Activated CD8-positive, alpha-beta T cell treated with anti-CD3 and anti-CD28 coated beads for 36 hours (primary cell): ENCODE measurements at places on chromosomes 11 and 22.

DNA sequence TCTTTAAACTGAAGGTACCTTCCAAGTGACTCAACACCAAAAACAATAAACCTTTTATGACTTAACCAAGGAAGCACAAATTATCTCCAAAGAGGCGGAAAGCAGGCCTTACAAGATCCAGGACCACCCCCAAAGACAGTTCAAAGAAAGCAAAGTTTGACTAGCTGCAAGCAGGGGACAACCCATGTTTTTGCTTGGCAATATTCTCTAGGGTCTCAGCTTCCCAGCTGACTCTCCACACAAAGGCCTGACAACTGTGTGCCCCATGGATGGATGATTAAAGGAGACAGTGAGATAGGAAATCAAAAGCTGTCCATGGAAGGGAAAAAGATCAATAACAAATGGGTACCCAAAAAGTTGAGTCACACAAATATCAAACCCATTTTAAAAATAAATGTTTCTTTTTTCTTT is 232.2 kb downstream of the DDX10 start:
- no peak for DNase-seq

- DNase-seq, result no peak
Measured at GRCh38 chr22:50569041-50569459, 6.3 kb upstream of the SYCE3 start.

DNA sequence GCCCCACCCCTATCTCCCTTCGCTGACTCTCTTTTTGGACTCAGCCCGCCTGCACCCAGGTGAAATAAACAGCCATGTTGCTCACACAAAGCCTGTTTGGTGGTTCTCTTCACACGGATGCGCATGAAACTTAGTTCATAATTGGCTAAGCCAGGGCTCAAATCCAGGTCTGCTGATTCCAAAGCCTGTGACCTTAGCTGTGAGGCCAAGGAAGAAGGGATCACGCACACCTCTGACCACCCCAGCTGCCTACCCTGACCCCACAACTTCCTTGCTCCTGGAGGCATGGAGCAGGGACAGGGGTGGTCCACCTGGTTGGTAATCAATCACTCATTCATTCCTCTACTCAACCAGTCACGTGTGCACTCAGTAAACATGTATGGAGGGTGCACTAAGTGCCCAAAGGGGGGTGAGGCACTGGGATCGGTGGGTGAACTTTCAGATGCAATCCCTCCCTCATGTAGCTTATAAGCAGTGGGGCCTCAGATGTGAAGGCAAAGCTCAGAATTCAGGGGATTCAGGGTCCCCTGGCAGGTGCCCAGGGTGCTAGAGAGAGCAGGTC is 10.3 kb downstream of the FXYD2 start:
- no peak for DNase-seq

DNA sequence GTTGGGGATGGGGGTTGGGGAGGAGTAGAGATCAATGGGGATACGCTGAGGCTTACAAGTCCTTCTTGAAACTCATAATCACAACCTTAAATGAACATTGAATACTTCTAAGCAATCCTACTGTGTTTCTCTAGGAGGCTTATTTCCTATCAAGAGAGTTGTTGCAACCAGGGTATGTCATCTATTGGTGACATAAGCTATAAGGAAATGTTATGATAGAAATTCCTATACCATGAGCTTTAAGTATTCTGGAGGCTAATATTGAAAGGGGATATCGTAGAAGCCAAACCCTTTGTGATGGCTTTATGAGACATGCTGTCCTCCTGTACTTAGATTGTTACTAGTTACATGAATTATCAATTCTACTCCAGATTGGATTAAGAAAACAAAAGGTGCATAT is 72.9 kb downstream of the DKK3 start:
- no peak for DNase-seq

- no peak for DNase-seq
Measured at GRCh38 chr11:27353593-27354358, 9.2 kb downstream of the CCDC34 start.

DNA sequence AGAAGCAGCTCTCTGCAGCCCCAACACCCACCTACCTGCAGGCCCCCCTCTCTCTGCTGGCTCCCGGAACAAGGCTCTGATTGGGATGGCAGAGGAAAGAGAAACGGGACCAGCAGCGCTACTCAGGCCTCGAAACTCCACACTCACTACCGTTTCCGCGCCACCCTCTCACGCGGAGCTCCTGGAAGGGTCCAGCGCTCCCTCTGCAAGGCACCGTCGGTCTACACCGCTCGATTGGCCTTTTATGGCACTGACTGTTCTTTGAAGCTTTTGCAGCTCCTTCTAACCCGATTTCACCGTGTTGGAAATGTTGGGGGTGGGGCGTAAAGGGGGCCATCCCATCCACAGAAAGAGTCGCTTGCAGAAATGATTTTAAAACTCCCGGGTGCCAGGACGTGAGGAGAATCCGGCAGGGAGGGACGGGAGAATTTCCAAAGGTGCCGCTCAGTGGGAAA is 323 bp upstream of the PANX1 start:
- DNase-seq, result no peak

DNA sequence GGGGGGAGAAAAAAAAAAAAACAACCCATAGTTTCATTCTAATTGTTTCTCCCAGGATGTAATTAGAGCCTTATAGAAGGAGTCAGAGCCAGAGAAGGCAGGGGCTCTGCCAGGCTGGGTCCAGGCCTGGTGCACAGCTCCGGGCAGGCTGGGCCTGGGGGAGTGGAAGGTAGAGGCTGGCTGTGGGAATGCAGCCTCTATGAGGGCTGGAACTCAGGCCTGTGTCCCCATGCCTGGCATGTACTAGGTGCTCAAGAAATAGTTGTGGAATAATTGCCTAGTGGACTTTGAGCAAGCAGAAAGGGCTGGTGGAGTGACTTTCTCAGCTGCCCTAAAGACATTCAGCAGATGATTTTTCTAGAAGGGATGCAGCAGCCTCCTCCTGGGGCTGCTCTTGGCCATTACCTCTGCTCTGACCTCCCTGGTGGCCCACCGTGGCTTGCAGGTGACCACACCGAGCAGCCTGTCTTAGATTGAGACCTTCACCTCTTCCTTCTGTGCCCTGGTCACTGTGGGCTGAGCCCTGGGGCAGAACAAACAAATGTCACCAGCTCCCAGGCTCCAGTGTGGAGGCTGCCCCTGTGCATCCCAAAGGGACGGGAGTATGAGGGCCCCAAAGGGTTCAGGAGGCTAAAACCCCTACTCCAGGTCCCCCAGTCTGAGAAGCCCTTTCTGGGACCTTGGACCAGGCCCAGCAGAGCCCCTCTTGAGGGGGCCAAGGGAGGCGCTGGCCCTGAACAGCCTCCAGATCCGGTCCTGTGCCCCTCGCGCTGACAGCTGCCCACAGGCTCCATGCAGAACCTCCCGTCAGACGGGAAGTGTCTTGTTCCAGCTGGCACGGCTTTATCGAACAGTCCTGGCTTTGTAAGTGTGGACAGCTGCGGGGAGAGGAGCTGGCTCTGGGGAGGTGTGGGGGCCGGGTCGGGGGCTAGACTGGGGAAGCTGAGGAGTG is 18.8 kb downstream of the MYEOV start:
- DNase-seq, result no peak

DNA sequence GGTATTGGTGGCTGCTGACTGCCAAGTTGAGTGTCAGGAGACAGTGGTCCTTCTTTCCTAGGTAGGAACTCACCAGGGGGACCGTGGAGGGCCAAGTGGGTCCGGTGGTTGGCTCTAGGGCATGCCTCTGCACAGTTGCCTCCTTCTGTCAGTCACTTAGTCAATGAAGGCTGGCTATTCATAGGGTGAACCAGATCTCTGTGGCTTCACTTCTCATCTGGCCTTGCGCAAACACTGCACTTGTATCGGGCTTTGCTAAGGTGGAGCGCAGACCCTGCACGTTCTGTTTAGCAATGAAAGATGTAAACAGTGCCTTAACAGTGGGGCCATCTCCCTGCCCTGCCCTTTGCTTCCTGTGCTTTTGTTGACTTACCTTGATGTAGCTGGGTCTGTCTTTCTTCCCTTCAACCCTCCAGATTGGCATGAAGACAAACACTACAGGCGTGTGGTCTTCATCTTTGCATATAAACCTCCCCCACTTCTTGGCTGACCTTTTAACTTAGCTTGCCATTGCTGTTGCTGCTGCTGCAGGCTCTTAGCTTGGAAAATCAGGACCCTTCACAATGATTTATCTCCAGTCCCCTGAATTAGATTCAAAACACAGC is 6.7 kb upstream of the SORL1-AS1 start:
- peak; percentile 35 for DNase-seq

- peak; percentile 8 for DNase-seq
Measured at GRCh38 chr22:42473484-42474193, 41.4 kb upstream of the NFAM1 start.

DNA sequence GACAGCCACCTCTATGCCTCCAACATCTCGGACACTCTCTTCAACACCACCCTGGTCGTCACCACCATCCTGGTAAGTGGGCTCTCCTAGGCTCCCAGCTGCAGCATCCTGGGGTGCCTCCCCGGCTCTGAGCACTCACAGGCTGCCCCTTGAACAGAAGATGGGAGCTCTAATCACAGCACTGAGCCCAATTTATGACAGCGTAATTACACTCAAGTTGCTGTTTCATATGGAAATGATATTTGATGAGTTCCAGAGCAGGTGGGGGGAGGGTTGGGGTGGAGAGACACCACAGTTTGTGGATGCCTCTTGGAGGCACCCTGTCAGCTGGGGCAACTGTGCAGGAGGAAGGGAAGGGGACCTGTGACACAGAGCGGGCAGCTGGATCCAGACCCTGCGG is 125.3 kb upstream of the TBCEL start:
- no peak for DNase-seq

- DNase-seq, result no peak
Measured at GRCh38 chr11:128152796-128153696, 434.3 kb downstream of the ETS1 start.

GRCh38 chr11:67373648-67374570 is 511 bp upstream of the CLCF1 start:
- DNase-seq, result peak; percentile 78

GRCh38 chr22:45949891-45950290 is 27.1 kb downstream of the WNT7B start:
- no peak for DNase-seq

DNA sequence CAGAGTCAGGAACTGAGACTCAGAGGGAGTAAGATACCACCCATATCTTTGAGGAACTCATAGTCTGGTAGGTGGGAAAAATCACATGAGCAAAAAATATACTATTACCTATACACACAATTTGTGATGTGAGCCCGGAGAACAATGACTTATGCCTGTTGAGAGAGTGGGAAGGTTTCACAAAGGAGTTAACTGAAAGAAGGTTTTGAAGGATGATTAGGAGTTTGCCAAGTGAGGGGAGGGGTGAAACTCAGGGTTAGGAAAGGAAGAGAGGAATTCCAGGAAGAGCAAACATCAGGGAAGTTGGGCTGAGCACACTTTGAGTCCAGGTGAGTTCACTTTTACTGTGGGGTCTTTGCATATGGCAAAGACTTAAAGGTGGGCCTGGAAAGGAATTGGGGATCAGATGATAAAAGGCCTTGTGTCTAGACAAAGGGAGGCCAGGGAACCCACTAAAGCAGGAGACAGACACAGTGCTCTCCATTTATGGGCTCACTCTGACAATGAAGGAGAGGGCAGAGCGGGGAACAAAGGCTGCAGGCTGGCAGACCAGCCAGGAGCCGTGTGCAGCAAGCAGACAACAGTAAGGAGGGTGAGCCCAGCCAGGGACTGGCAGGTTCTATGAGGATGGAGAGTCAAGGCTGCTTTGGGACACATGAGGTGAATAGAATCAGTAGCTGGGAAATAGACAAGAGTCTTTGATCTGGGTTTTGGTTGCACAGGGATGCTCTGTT is 33.1 kb downstream of the TSPAN18 start:
- no peak for DNase-seq

DNA sequence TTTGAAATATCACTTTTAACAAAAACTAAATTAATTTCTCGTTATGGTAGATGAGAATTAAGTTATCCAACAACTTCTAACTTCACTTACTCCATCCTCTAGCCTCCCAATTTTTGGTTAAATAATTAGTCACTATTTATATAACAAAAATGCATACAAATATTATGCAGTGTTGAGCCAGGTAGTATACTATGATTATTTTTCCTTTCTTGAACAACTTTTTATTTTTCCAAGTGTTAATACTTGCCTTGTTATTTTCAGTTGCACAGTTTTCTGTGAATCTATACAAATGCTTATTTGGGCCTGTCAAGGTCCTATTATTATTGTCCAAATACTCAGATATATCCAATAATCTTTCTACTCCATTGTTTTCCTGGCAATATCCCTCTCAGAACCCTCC is 19.9 kb upstream of the CCDC83 start:
- no peak for DNase-seq

DNA sequence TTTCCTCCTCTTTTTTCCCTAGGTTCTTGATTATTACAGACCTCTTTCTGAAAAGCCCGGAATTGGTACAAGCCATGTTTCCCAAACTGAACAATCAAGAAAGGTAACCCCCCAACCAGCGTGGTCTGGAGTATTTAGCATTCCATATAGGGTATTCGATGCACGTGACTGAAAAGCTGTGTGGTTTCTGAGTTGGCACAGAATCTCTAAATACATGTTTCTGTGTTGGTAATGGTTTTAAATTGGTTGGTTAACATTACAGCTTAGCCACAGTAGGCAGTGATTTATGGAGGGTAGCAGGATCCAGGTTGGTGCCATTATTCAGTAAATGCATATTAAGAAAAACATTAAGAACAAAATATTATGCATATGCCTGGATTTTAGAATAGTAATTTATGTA is 46.8 kb downstream of the ATXN10 start:
- no peak for DNase-seq

DNA sequence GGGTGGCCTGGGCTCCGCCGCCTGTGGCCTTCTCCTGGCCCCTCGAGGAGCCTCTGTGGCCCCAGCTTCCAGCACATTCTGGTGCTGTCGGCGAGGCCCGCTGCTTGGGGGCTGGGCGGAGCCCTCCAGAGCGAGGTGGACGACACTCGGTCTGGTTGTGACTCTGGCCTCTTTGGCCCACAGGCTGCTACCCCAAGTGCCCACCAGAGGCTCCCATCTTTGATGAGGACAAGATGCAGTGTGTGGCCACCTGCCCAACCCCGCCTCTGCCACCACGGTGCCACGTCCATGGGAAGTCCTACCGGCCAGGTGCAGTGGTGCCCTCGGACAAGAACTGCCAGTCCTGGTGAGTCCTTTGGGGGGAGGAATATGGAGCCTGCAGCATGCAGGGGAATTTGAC is 22.4 kb downstream of the MUC5AC start:
- DNase-seq, result no peak

GRCh38 chr11:110269996-110270395 is 26.4 kb downstream of the RDX start:
- no peak for DNase-seq
